ENCODE measurements at places on chromosomes 3 and 15.

DNA sequence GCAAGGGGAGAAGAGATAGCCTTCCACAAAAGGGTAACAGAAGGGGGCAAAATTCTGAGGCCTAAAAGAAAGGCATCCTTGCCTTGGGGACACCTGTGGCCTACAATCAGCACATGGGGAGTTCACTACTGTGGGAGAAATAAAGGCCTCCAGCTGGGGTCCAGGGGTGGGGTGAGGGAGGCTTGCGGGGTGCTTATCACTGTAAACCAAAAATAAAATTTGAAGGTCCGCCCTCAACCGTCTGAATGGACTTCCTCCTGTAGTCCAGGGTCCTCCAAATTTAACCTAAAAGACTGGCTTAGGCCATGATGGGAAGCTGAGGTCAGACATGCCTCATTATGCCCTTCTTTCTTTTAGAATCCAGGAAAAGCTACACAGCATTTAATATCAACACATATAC lies 2.1 kb upstream of the POLR2M start:
- no peak for DNase-seq

DNA sequence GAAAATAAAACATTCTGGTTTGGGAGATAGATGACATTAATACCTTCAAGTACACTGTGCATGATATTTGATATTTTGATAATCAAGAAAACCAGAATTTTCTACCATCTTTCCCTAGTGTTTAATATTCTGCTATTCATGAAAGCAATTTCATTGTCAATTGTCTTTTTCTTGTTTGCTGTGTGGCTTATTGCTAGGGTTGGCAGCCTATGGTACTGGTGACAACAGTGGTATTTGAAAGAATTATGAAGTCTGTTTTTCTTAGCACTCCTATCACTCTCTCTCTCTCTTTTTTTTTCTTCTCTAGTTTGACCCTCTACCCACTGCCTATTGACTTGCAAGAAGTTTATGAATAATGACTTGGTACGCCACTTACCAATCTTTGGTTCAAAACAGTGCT lies 15.4 kb downstream of the RNF13 start:
- no peak for DNase-seq

- DNase-seq: no peak
Observed at GRCh38 chr3:189890496-189890895, 230.2 kb downstream of the P3H2 start.

DNA sequence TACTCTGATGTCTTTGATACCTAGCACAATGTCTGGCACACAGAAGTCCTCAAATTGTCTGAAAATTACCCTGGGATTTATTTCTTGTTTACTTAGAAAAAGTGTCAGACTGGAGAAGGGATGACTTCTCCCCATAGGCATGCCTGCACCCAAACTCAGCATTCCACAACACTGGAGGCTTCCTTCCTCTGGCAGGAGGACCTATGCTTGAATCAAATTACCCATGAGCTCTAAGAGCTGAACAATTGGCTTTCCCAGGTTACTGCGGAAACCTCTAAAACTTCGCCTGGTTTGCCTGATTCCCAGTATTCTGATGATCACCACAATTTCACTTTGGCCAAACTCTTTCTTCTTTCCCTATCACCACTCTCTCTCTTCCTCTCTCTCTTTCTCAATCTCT lies 217.4 kb downstream of the DIPK2A start:
- DNase-seq: no peak

- DNase-seq: no peak
Observed at GRCh38 chr15:79071901-79072300, 18.7 kb downstream of the RASGRF1 start.

DNA sequence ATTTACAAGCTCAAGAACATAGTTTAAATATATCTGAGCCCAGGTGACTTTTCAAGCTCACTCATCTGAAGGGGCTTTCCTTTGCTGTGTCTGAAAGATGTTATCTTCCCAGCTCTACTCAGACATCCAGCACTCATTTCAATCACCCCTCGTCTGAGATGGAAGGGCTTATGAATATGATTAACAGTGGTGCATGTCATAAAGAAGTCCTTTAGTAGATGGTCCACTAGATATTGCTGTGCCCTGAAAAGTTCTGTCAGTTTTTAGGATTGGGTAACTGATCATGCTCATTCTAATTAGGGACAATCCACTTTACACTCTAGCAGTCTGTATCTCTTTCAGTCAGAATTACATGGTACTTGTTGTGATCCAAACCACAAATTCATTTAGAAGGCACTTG lies 28.3 kb downstream of the RETNLB start:
- DNase-seq: no peak

DNA sequence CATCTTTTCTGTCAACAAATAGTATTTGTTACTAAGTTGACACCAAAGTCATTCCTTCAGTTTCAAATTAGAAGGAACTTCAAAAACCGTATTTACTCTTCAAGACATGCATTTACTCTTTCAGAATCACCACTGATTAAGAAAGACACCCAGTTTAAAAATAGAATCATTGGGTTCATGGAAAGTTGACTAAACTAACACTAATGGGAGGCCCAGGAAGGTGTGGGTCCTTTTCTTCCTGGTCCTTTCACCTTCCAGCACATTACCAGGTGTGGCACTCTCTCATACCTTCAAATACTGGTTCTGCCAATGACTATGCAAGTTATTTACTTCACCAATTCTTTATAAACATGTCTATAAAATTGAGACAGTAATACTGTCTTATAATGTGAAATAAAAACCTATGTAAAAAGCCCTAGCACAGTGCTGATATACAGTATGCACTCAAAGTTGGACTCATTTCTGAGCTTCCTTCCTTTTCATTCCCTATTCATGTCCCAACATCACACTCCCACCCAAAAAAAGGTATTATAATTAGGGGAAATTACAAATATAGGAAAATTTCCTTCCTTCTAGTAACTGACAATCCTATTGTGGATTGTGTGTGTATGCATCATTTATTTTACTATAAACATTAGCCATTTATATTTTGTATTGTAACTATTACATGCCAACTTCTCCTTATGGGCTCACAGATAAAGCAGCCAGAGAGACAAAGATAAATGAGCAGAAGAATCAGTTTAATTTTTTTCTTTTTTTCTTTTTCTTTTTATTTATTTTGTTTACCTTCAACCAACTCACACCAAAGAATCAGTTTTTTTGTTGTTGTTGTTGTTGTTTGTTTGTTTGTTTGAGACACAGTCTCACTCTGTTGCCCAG lies 48.9 kb downstream of the LRRFIP2 start:
- DNase-seq: no peak

GRCh38 chr3:25427942-25428788 lies at the start of gene RARB:
Gene RARB (plus strand): TSS chr3:25428263. CDS start chr3:25428732, 469 bp downstream.
- DNase-seq: no peak

- DNase-seq: no peak
Observed at GRCh38 chr3:46865031-46865507, 1.8 kb upstream of the MYL3 start.

DNA sequence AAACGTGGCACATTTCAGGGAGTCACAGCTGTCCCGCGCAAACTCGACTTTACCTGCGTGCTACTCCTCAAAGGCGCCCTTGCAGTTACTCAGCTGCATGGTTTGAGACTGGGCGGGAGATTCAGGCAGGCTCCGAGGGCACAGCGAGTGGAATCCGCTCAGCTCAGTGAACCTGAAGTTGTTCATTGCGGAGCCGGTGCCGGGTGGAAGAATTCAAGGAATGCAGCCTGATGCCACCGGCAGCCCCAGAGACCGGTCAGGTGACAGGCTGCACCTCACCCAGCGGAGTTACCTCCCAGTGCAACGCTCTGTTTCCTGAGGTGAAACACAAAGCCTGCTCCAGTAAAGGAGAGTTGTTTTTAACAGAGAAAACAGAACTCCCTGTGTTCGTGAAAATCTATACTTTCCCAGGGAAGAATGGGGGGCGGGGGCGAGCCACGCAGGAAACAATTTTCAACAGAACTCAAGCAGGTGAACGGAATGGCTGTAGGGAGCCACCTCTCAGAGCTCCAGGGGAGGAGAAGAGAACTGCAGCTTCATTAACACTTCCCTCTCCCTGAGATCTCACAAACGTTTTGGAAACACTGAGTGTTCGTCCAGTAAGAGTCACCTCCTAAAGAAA lies 3.8 kb downstream of the VEPH1 start:
- no peak for DNase-seq

- no peak for DNase-seq
Observed at GRCh38 chr15:80643431-80643951, 51.6 kb upstream of the ABHD17C start.

- DNase-seq: peak; percentile 40
Observed at GRCh38 chr15:48177383-48177765, 721 bp downstream of the MYEF2 start.

GRCh38 chr15:60673918-60674558 lies 195.1 kb upstream of the ICE2 start:
- no peak for DNase-seq

- DNase-seq: no peak
Observed at GRCh38 chr3:31968369-31968926, 12.6 kb downstream of the OSBPL10 start.

GRCh38 chr3:126959136-126959920 lies 23.6 kb upstream of the PLXNA1 start:
- no peak for DNase-seq

GRCh38 chr3:14768182-14768790 lies 50.5 kb upstream of the FGD5 start:
- no peak for DNase-seq
